Stimulated activated CD8-positive, alpha-beta memory T cell treated with anti-CD3 and anti-CD28 coated beads, Interleukin-12 subunit alpha, Interleukin-12 subunit beta, amount 100 ng/mL, for 4 hours (primary cell): ENCODE measurements at places on chromosomes 6 and 20.

GRCh38 chr6:149221774-149222070 is 95.8 kb upstream of the TAB2 start:
- DNase-seq, result no peak

GRCh38 chr6:149860834-149861602 is 3.1 kb downstream of the LRP11 start:
- no peak for DNase-seq

GRCh38 chr6:72219536-72219935 is 333.2 kb downstream of the RIMS1 start:
- no peak for DNase-seq

DNA sequence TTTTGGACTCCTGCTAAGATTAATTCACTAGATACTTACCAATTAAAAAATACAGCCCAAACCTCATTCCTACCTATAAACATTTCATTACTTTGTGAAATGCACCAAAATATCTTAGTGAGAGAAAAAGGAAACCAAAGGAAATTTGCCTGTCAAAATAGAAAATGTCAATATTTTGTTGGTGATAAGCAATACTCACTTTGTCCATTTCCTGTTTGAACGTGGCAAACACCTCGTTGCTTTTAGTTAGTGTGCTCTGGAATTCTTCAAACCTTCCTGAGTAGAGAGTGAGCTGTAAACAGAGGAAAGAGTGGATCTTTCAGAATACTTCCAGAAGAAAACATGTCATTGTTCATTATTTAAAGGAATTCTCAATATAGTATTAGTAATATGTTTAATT is 44.2 kb downstream of the TXLNB start:
- DNase-seq, result no peak

- DNase-seq, result no peak
Observed at GRCh38 chr20:11981366-11981947, 63.8 kb downstream of the BTBD3 start.

- DNase-seq, result no peak
Observed at GRCh38 chr6:129133770-129134192, 250.8 kb downstream of the LAMA2 start.

DNA sequence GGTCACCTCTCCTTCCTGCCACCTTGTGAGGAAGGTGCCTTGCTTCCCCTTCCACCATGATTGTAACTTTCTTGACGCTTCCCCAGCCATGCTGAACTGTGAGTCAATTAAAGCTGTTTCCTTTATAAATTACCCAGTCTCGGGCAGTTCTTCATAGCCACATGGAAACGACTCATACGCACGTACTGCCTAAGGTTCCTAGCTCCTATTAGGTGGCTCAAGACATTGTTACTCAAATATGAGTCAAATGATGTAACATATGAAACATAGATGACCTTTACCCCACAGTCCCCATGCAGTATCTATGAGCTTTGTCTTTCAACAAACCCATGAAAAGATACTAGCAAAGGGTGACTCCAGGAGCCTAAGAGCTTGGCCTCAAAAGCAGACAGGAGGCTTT is 98.3 kb downstream of the SIM1 start:
- no peak for DNase-seq

DNA sequence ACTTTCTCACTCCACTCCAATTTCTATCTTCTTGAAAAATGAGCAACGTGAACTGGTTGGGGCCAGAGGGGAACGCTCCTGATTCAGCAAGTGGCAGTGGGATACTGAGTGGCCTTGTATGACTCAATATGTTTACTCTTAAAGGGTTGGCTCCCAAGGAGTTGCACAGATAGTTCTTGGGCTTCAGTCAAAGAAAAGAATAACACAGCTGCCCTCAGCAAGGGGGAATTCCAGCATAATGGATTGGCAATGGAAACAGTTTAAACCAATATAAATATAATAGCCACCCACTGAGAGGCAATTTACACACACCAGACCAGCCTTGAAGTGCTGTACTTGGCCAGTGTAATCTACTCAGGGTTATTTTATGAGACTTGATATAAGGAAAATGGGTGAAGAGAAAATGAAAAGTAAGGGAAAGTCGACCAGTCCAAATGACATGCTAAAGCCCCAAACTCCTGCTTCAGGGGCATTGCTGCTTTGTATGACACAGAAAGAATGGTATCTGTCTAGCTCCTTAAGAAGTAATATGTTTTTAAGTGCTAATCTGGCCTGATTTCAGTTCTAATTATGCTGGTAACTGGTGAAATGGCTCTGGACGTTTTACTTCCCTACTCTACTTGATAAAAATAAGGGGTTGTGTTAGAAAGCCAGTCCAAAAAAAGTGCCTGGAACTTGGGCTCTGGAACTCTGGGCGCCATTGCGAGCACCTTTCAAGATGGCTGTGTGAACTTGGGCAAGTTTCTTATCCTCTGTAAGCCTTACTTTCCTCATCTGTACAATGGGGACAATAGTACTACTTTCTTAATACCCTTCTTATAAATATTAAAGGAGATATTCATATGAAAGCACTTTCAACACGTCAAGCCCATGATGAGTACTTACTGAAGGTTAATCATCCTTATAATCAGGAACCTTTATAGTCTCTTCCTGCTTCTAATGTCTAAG is 712.9 kb upstream of the MAP3K7 start:
- DNase-seq, result no peak
